ENCODE measurements at places on chromosomes 4 and X.

GRCh38 chr4:1192091-1192492, 19.7 kb upstream of the SPON2 start:
- no peak for DNase-seq

DNA sequence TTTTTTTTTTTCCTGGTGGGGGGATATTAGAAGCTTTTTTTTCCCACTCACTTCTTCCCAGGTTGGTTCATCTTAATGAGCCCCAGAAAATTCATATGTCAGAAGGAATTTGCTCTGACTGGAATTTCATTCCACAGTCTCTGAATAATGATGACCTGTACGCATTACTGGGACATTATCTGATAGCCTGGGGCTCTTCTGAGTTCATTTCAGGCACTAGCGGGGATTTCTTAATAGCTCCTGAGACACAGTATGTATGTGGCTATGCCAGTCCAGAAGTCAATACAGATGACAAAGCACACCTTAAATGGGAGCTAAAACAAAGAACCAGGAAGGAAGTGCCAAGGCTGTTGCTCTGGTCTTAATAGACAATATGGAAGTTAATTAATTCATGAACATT, 295.2 kb upstream of the IGFBP7 start:
- no peak for DNase-seq

DNA sequence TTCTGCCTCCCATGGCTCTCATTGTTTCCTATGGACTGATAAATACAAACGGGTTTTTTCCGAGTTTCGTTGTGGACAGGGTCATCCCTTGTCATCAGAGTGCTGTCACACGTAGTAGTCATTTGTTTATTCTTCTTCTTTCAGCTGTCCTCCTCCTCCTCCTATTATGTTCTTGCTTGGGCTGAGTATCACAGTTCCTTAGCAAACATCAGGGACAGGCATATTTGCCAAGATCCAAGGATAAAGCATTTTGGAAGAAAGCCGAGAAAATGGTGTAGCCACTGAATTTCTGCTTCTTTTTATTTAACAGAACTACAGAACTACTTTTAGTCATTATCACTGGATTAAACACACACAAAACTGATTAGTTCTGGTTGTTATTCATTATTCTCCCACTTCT, 167.9 kb downstream of the MAML3 start:
- DNase-seq: no peak

DNA sequence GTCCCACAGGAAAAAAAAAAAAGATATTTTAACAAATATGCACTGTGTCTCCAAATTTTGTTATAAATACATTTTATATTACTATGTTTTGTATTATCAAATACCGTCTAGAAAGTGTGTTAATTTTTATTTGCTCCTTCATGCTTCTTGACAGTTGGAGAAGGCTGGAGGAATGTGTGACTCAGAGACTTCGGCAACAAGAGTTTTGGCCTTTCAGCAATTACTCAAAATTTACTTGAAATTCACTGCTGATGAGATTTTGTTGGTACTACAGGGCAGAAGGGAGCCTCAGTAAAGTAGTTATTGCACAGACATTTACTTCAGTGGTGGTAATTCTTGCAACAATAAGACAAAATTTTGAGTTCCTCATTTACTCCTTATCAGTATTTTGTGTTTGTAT, 2164.0 kb downstream of the PCDH7 start:
- DNase-seq: no peak

- no peak for DNase-seq
Observed at GRCh38 chr4:996997-997374, 3.8 kb upstream of the SLC26A1 start.

DNA sequence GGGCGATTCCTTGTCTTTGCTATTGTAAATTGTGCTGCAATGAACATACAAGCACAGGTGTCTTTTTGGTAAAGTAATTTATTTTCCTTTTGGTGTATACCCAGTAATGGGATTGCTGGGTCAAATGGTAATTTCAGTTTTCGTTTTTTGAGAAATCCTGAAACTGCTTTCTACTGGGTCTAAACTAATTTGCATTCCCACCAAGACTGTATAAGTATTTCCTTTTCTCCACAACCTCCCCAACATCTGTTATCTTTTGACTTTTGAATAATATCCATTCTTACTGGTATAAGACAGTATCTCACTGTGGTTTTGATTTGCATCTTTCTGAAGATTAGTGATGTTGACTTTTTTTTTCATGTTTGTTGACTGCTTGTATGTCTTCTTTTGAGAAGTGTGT, 2506.0 kb downstream of the PCDH7 start:
- no peak for DNase-seq

GRCh38 chr4:156583265-156583664, 388.3 kb downstream of the PDGFC start:
- no peak for DNase-seq

DNA sequence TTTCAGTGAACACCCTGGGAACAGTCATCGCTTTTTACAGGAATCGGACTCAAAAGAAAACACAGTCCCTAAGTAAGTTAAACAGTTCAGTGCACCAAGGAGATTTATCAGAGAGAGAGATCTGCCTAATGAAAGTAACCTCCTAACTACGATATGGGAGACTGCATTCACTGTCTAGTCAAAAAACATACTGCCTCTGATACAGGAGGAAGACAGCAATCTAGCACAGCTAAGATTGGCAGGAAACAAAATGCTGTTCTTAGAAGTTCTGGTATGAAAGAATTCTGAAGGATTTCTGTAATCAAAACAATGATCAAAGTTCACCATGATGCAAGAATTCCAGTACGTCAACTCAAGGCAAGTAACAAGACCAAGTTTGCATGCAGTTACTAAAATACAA, 92.8 kb downstream of the MAML3 start:
- no peak for DNase-seq

DNA sequence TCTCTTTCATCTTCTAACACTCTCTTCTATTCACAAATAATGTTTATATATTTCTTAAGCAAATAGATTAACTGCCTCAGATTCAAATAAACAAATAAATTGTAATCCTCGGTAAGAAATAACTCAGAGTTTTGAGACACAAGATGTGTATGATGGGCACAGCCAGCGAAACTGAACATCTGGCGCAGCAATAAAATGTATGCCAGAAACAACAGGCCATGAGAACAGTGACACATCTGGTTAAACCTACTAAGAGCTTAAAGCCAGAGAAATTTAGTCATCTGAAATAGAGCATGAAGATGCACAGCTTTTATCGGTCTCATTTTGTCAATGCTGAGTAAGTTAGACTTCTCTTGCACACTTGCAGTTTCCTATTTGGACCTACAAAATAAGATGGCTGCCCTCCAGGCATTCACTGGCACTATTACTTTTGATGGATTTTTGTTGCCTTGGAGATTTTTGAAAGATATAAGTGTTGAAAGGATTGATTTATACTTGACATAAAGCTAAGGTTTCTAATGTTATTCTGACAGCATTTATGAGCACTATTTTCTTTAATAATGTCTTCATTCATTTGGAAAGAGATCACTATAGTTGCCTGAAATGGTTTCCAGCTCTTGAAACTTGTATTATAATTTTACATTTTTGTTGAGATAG, 1444.0 kb downstream of the PCDH18 start:
- DNase-seq: no peak

DNA sequence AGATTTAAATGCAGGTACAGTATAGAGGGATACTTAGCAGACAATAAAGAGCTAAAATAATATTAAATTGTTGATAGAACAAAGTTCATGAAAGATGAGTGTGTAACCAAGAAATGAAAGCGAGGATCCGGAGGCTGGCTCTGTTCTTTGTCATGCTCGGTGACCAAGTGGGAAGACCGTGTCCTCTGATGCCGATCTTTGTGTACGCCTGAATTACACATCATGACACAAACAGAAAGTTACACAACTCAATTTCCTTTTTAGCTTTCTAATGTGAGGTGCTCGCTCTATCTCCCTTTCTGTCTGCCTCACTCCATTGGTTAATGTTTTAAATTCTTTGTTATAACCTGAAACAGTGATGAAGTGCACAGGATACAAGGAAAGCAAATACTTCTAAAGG, 114.8 kb upstream of the NEIL3 start:
- no peak for DNase-seq

DNA sequence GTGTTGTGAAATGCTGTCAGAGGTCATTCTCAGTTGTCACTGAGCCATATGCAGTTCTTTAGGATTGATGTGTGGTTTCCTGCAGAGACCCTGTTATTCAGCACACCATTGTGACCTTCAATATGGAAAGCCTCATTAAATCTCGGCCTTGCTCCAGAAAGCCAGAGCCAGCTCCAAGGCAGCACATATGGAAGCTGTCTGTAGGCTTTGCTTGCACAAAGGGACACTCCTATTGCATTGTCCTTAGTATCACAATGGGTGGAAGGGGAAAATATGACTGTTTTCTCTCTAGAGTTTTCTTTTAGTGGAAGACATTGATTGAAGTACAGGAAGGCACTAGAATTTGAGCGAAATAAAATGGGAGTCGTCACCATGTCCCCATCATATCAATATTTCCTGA, 179.0 kb downstream of the CEP135 start:
- DNase-seq: no peak

DNA sequence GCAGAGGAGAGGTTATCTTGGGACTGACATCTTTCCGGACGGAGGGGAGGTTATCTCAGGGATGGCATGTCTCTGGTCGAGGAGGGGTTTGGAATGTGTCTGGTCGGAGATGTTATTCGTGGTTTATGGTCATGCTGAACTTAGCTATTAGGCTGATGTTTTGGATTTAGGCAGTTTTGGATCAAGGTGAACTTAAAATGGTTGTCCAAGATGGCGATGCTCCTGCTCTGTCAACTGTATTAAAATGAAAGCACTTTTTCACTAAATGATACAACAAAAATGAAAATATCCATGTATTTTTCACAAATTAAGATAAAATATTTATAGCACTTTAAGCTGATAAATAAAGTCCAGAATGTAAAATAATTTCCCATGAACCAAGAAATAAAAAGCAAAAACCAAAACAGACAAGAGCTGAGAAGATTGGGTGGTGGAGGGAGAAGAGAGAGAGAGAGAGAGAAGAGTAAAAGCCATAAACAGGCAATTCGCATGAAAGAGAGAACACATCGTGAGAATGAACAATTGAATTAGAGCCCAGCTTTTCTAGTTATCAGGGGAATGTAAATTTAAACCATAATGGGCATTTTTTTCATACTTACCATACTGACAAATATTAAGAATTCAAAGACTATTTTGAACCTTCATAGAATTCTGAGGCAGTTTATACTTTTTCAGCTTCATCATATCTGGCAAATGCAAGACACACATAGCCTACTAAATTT, 2236.0 kb upstream of the AGA start:
- no peak for DNase-seq

GRCh38 chrX:69145714-69146113, 19.5 kb downstream of the PJA1 start:
- no peak for DNase-seq

DNA sequence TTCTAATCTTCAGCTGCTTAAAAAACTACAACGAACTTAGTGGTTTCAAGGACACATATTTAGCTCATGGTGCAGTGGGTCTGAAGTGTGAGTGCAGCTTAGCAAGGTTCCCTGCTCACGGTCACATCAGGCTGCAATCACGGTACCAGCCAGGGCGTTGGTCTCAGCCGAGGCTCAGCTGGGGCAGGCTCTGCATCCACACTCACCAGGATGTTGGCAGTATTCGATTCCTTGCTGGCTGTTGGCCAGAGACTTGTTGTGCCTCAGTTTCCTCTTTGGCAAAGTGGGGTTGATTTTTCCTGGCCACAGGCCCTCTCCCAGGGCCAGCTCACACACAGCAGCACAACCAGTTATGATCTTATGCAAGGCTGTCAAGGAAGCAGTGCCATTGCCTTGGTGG, 61.8 kb downstream of the TRMT44 start:
- DNase-seq: no peak

DNA sequence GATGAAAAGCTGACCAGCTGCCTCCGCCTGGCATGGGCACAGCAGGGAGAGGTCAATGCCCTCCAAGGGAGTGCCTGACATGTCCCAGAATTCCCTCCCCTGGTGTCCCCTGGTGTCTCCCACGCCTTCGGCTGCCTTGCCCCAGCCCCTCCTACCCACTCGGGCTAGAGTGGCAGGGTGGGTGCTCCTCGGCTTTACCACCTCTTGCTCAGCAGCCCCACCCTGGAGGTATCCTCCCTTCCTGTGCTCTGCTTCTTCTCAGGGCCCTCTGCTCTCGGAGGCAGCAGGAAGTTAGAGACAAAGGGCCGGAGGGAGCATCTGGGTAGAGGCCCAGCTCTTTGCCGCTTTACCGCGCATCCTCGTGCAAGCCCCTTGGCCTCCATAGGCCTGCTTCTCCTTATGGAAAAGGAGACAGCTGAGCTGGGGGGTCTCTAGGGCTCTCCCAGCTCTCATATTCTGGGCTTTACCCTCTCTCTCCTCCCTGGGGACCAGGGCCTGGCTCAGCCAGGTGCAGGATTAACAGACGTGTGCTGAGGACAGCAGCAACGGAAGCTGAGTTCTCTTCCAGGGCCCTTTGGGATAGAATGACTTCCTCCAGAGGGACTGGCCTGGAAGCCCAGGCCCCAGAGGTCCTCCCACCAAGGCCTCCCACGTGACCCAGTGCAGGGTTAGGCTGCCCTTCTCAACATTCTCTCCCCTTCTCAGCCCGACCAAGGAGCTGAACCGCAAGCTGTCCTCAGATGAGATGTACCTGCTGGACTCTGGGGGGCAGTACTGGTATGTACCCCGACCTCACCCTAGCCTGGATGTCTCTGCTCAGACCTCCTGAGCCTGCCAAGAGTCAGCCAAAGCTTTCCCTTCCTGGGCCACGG, 17.2 kb downstream of the XPNPEP2 start:
- no peak for DNase-seq

- DNase-seq: no peak
Observed at GRCh38 chrX:960821-961220, 251.6 kb downstream of the CRLF2 start.

DNA sequence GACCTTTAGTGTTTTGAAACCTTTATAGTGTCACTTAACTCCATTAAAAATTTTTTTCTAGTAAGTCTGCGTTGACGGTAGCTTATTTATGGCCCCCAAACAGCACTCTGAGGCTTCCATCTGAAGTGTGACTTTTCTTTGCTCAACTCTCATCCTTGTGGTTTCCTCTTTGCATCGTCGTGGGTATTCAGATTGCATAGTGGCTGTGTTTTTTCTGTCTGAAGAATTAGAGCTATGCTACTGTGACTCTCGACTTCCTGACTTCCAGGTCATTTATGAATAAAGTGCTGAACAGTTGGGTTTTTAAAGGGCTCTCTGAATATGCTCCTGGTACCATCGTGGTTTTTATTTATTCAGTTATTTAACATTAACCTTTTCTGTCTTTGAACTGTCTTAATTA, 44.9 kb downstream of the JADE1 start:
- no peak for DNase-seq

GRCh38 chr4:96347582-96347981, 507.7 kb downstream of the PDHA2 start:
- no peak for DNase-seq

GRCh38 chr4:10740891-10741620, 56.5 kb upstream of the CLNK start:
- no peak for DNase-seq

DNA sequence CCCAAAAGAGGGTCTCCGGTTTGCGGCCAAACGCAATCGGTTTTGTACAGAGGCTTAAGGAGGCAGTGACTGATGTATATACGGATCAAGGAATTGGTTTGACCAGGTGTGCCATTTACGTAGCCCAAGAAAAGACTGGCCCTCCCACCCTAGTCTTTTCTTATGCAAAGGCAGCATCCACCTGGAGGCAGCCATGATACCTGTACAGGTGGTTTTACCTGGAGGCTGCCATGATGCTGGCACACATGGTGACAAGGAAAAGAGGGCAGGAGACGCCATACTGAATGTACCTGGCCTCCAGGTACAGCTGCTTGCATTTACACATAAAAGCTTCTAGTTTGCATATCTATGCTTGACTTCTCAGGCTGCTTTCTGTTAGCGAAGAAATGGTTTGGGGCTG, 917.7 kb upstream of the INTU start:
- no peak for DNase-seq

All from H1 (cell line).